ENCODE measurements at places on chromosomes 2 and 18. TPM values are rescaled to one million over a fixed set of nuclear protein-coding genes. Genes with fewer than 3 reads are reported as not detected.

The MC5R gene
- total RNA-seq = not detected

The TTN gene
- 0.07 TPM for total RNA-seq

GRCh38 chr18:60248336-60249330, 123.9 kb downstream of the MC4R start:
- peaks cover 5% of the 10 kb centered on the region for H3K36me3 ChIP-seq
- no peak overlapping the region for H3K27ac ChIP-seq
- H3K4me3 ChIP-seq = no peak overlapping the region

GRCh38 chr2:147045113-147045512, 799.7 kb upstream of the ACVR2A start:
- H3K27ac ChIP-seq = no peak overlapping the region
- no peaks in the 10 kb centered on the region for H3K4me1 ChIP-seq
- no peak overlapping the region for H3K4me3 ChIP-seq
- DNase-seq = no peak

DNA sequence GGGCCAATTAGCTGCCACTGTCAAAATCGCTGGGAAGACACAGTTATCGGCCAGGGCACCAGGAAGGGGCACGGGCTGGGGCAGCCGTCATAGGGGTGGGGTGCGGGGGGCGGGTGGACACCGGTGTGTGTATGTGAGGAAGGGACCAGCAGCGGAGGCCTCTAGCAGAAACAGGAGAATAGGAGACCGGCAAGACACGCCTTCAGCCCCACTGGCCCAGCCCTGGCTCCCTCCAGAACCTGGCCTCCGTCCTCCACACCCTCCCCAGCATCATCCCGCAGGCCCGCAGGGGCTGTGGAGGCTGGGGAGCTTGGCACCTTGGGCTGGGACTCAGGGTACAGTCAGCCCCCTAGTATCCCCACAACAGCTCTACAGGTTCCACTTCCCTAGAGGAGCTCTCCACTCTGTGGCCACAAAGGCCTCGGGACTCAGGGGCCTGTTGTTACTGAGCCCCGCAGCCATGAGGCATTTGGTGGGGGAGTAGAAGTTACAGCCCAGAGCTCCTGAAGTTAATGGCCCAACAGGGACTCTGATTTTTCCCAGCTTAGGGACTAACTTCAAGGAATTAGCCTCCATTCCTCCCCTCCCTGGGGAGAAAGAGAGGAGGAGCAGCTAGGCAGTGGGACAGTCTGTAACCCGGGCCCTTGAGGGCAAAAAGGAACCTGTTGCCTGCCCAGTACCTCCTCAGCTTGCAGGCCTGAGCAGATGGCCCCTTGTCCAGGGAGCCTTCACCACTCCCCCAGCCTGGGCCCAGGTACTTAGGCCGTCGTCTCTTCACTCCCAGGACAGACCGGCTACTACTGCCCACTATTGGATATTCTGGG, 19.9 kb downstream of the SH2D6 start:
- H3K27me3 ChIP-seq = no peaks in the 10 kb centered on the region
- peaks cover 7% of the 10 kb centered on the region for H3K4me1 ChIP-seq
- H3K27ac ChIP-seq = peak overlapping the region; percentile 87
- peak; percentile 20 for DNase-seq

All from natural killer cell treated with Interleukin-12 subunit alpha and Interleukin-12 subunit beta and Interleukin-15 and Interleukin-18, amount 100 ng/mL, for 72 hours (primary cell).